Endothelial cell (in vitro differentiated cells): ENCODE measurements at places on chromosomes 12 and 14. TPM values are rescaled to one million over a fixed set of nuclear protein-coding genes. Genes with fewer than 3 reads are reported as not detected.

GRCh38 chr12:108744021-108744897 is 12.9 kb upstream of the CORO1C start:
- H3K27ac ChIP-seq, result peak overlapping the region; percentile 92
- DNase-seq, result no peak
- no peak overlapping the region for H3K4me3 ChIP-seq
- peaks cover 3% of the 10 kb centered on the region for H3K36me3 ChIP-seq
- H3K27me3 ChIP-seq, result no peaks in the 10 kb centered on the region
- H3K4me1 ChIP-seq, result peaks cover 9% of the 10 kb centered on the region

DNA sequence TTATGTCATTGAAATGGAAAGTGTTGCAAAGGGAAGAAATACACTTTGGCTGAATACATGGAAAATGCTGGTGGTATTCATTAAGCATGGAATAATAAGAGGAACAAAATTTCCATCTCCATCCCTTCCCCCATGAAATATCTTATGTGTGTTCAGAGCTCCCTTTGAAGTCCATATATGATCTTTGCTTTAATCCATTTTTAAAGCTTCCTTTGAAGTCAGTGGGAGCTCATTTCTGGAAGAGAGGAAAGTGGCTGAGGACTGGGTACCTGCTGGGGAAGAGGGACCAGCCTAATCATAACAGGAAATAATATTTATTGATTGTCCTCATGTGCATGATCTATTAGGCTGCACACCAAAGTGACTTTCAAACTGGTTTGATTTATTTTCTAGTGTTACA is 49.2 kb downstream of the AKAP6 start:
- no peaks in the 10 kb centered on the region for H3K36me3 ChIP-seq
- peaks cover 19% of the 10 kb centered on the region for H3K4me1 ChIP-seq
- H3K27ac ChIP-seq, result no peak overlapping the region

GRCh38 chr14:102479777-102480176 is 29.8 kb downstream of the ANKRD9 start:
- H3K4me3 ChIP-seq, result no peak overlapping the region
- H3K36me3 ChIP-seq, result peaks cover 16% of the 10 kb centered on the region
- H3K27ac ChIP-seq, result no peak overlapping the region

GRCh38 chr14:37601865-37602264 is 6.4 kb downstream of the TTC6 start:
- peaks cover 46% of the 10 kb centered on the region for H3K27me3 ChIP-seq
- no peak overlapping the region for H3K4me3 ChIP-seq
- H3K27ac ChIP-seq, result no peak overlapping the region
- peaks cover 6% of the 10 kb centered on the region for H3K4me1 ChIP-seq

GRCh38 chr12:19885093-19885812 is 446.0 kb downstream of the AEBP2 start:
- no peaks in the 10 kb centered on the region for H3K27me3 ChIP-seq
- H3K36me3 ChIP-seq, result no peaks in the 10 kb centered on the region
- no peak for DNase-seq
- no peak overlapping the region for H3K4me3 ChIP-seq
- H3K27ac ChIP-seq, result no peak overlapping the region
- H3K4me1 ChIP-seq, result no peaks in the 10 kb centered on the region

DNA sequence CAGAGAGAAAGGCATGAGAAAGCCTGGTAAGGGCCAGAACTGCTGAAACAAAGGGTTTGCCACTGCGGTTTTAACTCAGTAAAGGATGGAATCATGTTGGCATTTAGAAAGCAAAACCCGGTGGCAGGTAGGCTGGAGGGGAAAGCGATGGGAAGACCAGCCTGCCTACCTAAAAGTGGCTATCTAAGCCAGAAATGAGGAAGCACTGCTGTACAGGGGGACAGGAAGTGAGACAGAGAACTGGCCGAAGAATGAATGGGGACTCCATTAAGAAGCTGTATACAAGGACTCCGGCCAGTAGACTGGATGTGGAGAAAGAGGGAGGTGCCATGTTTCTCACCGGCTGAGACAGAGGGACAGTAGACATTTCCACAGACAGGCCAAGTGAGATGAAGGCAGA is 48.2 kb downstream of the PPM1H start:
- no peak overlapping the region for H3K4me3 ChIP-seq
- no peak for DNase-seq
- no peaks in the 10 kb centered on the region for H3K27me3 ChIP-seq
- H3K4me1 ChIP-seq, result peaks cover 22% of the 10 kb centered on the region
- H3K27ac ChIP-seq, result no peak overlapping the region

GRCh38 chr12:100193085-100193484 is 7.5 kb upstream of the ACTR6 start:
- H3K4me3 ChIP-seq, result no peak overlapping the region
- H3K27me3 ChIP-seq, result peaks cover 10% of the 10 kb centered on the region
- DNase-seq, result no peak
- H3K36me3 ChIP-seq, result no peaks in the 10 kb centered on the region
- H3K4me1 ChIP-seq, result peaks cover 3% of the 10 kb centered on the region

- no peaks in the 10 kb centered on the region for H3K4me1 ChIP-seq
- no peak overlapping the region for H3K4me3 ChIP-seq
- no peaks in the 10 kb centered on the region for H3K36me3 ChIP-seq
- H3K27me3 ChIP-seq, result peaks cover 5% of the 10 kb centered on the region
- DNase-seq, result no peak
These were observed 191.9 kb downstream of the LRIG3 start for GRCh38 chr12:58728397-58728796.

- H3K27me3 ChIP-seq, result no peaks in the 10 kb centered on the region
- no peak for DNase-seq
- no peak overlapping the region for H3K4me3 ChIP-seq
- H3K27ac ChIP-seq, result no peak overlapping the region
These were observed 55.7 kb upstream of the PRPF39 start for GRCh38 chr14:45028107-45028626.

GRCh38 chr12:79547044-79547734 is 143.6 kb downstream of the PAWR start:
- H3K27me3 ChIP-seq, result peaks cover 8% of the 10 kb centered on the region
- DNase-seq, result peak; percentile 14
- H3K4me3 ChIP-seq, result no peak overlapping the region
- peak overlapping the region; percentile 98 for H3K27ac ChIP-seq
- H3K36me3 ChIP-seq, result peaks cover 13% of the 10 kb centered on the region
- H3K4me1 ChIP-seq, result peaks cover 49% of the 10 kb centered on the region

GRCh38 chr12:50038336-50038735 is 13.0 kb upstream of the RACGAP1 start:
- peaks cover 8% of the 10 kb centered on the region for H3K27me3 ChIP-seq
- no peak overlapping the region for H3K4me3 ChIP-seq
- H3K4me1 ChIP-seq, result peaks cover 15% of the 10 kb centered on the region
- DNase-seq, result no peak
- no peak overlapping the region for H3K27ac ChIP-seq

Gene KLHL33
- 0.08 TPM for total RNA-seq

Gene FOXG1
- total RNA-seq, result 1.8 TPM

Gene CCND2
- total RNA-seq, result 88.1 TPM

Gene ACSM4
- total RNA-seq, result not detected

Gene MBD6
- total RNA-seq, result 99.0 TPM

Gene SLC6A15
- total RNA-seq, result 5.3 TPM

Gene LHX5
- not detected for total RNA-seq
